ENCODE measurements at places on chromosomes 7 and 10. TPM values are rescaled to one million over a fixed set of nuclear protein-coding genes. Genes with fewer than 3 reads are reported as not detected.
A peak's percentile ranks its signal among the peaks of the same experiment; 100 is the strongest.

DNA sequence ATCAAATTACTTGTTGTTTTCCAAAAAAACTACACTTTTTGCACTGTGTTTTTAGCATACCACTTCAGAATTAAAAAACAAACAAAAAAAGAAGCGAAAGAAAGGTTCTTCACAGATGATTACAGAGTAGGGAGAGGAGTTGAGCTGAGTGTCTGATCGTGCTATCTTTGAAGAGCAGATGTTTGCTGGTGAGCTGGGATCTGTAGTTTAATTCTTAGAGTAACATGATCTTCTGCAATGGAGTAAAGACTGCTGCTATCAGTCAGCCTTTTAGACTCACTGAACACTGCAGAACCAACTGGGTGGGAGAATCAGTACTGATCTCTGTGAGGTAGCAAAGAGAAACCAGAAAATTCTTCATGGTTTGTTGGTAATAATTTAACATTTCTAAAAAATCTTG is 1197.8 kb upstream of the SORCS1 start:
- DNase-seq = no peak

DNA sequence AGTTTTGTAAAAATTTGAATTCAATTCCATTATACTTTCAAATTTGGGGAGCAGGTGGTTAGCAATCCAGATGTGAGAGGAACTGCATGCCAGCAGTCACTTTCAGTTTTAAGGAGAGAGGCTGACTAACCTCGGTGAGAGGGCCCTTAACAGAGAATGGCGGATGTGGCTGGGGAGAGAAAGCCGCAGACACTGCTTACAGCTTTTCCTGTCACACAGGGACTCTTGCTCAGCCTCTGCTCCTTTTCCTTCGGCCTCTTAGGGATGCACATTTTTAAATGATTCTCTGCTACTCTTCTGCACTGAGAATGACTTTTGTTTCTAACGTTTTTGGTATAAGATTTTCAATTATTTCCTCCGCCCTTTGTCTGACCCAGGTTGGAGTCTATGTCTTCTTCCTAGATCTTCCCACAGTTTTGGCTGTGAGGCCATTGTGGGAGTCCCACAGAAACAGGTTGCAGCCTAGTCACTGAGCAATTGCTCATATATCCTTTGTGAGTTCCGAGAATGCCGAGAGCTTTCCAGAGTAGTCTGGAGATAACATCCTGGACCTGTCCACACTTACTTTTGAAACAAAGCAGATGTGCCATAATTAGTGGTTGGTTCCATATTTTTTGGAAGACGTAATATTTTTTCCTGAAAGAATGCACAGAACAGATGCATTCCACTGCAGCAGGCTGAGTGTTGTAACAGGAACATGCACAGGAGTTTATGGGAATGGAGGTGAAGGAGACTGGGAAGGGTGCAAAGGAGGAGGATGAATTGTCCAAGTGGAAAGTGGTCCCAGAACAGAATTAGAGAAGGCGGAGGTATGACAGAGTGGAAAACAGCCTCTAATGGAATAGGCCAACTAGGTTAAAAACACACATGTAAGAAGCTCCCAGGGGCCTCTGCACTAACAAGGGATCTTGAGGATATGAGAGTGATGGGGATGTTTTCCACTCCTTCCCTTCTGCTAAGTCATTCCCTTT is 168.0 kb upstream of the ZNF32 start:
- no peak for DNase-seq

Gene TBC1D12
- 3.2 TPM for polyA plus RNA-seq

DNA sequence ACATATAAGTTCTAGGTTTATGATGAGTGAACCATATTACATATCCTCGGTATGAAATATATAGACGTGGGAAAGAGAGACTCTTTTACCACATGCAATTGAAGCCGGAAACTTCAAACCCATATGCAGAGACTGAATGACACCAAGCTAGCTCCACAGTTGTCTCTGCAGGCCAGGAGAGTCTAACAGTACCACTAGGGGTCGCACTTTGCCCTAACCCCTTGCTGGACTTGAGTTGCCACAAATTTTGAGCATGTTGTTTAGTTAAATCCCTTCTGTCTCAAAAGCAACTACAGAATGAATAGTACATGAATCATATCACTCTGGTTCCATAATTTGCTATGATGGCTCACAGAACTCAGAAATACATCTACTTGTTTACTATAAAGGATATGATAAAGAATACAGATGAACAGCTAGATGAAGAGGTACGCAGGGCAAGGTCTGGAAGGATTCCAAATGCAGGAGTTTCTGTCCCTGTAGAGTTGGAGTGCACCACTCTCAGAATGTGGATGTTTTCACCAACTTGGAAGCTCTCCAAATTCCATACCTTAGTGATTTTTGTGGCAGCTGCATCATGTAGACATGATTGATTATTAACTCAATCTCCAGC is 112.4 kb upstream of the YAE1 start:
- peak; percentile 66 for DNase-seq

DNA sequence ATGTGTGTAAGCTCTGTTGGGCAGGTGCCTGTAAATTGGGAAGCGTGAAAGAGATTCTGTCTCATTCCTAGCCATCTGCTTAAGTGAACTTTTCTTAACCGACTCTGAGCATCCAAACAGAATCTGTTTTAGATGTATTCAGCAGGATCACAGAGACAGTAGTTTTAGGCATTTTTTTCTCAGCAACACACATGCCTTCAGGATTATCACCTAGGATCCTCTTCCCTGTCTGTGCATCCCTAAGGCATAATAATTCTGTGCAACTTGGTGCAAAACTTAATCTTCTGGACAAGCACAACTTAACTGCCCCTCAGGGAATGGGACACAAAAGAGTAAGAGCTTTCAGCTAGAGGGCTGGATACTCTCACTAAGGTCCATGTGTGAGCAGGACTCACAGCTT is 284.8 kb downstream of the C7orf25 start:
- DNase-seq = no peak

DNA sequence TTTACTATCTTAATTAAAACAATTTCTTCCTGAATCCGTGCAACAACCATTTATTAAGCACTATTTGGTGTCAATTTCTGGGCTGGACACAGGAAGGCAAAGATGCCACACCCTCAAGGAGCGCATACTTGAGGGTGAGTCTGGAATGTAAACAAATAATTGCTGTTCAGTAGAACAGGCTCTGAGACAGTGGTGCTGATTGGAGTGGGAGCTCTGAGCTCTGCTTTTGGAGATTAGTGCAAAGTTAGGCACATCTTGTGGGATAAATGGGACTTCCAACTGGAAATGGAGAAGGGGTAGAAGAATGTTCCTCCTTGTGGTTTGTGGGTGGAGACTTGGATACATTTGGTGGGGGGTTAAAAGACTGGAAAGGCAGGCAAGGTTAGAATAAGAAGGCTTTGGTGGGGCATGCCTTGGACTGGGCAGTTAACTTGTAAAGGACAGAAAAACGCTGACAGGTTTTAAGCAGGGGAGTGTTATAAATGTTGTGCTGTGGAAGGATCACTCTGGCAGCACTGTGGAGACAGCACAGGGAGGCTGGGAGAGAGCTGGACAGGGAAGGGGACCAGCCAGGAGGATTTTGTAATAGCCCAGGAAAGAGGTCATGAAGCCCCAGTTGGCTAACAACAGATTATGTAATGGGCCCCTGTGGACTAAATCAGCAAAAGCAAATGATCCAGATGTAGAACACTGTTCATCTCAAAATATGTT is 80.7 kb downstream of the ZNF365 start:
- DNase-seq = no peak

GRCh38 chr10:89213191-89213808 is 6.2 kb upstream of the CH25H start:
- DNase-seq = peak; percentile 63

Gene FAM20C
- polyA plus RNA-seq = 14.2 TPM

Gene ANKRD7
- polyA plus RNA-seq = not detected

Gene IFIT3
- polyA plus RNA-seq = 0.91 TPM

Gene FRA10AC1
- 3.0 TPM for polyA plus RNA-seq

Gene AGR2
- polyA plus RNA-seq = not detected

DNA sequence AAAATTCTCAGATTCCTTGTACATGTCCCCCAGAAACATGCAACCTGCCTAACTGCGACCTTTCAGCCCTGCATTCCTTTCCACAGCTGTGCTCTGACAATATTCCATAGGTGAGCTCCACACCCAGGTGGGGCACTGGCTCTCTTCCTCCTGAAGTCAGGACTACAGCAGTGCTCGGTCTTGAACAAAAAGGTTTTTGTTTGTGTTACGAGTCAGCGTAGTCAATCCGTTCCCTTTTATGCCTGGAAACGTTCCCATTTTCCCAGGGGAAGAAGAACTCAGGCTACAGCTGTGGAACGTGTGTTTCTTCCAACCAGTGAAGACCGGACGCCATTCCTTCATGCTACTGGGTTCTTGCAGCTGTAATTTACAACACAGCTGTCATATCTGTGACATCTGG is 52.4 kb upstream of the PFKP start:
- no peak for DNase-seq

GRCh38 chr10:6194311-6194710 is 8.4 kb upstream of the PFKFB3 start:
- no peak for DNase-seq

Gene NACAD
- polyA plus RNA-seq = 1.5 TPM

Gene TRIM74
- polyA plus RNA-seq = 0.07 TPM

DNA sequence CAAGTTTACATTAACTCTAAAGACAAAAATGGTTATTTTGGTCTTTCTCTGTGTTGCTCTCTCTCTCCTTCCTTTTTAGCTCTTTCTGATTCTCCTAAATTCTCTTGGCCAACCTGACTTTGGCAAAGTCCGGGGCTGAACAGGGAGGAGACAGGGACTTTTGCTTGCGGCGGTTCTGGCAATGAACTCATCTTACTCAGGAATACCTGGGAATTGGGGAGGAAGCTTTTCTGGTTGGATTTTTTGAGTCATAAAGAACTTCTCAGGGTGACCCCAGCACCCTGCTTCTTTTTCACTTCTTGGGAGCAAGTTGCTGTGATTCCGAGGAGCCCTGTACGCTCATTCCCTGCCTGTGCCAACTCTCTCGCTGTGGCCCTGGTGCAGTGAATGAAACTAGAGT is 16.0 kb downstream of the GATA3 start:
- no peak for DNase-seq

GRCh38 chr7:139679731-139680594 is 97.8 kb downstream of the HIPK2 start:
- DNase-seq = peak; percentile 77

GRCh38 chr7:4561795-4562194 is 120.3 kb upstream of the FOXK1 start:
- DNase-seq = no peak

Gene FAM25G
- polyA plus RNA-seq = not detected

DNA sequence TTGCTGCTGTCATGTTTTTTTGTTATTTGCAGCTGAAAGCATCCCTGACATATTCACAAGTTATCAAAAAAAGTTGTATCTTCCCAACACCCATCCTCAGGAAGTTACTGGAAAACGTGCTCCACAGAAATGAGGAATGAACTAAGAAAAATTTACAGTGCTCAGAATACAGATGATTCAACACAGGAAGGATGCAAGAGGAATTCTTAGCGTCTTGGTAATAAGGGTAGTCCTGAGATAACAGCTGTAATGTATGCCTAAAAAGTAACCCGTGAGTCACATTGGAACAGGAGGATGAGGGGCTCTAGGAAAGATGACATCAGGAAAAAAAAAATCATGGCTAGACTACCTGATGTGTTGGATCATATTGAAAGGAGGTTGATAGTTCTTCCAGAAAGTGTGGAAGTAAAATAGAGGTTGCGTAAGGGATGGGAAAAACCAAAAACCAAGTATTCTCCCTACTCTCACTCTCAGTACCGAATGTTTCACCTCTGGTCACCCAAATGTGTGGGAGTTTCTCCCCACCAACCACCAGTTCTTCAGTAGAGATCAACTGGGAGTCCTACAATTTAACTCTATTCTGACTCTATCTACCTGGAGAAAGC is 3.9 kb downstream of the ADAM12 start:
- no peak for DNase-seq

- DNase-seq = no peak
Observed at GRCh38 chr10:88781206-88781605, 21.3 kb upstream of the LIPM start.

DNA sequence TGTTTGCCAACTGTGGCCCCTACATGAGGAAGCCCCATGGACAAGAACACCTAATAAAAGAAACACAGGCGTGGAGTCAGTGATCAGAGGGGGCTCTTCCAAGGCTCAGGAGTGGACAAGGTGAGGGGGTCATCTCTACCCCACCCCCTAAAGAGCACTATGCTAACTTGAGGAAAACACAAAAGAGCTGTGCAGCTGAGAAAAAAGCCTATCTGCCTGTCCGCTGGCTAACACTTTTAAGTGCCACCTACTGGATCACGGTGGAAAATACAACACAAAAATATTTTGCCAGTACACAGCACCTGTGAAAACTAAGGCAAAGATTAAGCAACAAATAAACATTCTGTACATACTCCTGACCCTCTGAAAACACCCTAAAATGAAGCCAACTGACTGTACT is 53.1 kb upstream of the COBL start:
- no peak for DNase-seq

DNA sequence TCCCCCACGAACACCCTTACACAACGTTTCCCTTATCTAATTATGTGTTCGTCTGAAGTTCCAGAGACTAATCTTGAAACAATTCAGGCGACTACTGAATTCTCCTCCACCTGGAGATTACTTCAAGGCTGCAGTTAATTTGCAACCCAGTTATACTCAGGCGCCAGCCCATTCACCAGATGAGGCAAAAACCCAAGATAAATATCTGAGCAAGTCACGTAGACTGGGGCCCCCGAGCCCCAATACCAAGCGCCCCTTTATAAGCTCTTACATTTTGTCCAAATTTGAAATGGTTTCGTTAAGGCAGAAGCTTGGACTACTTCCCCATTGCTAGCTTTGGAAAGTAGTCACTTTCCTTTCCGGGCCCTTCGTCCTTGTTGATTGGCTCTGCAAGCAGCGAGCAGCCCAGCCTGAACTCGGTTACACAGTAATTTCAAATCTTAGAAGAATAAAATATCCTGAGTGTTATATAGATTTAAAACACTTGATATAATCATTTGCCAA is 1.2 kb downstream of the TPK1 start:
- DNase-seq = no peak

DNA sequence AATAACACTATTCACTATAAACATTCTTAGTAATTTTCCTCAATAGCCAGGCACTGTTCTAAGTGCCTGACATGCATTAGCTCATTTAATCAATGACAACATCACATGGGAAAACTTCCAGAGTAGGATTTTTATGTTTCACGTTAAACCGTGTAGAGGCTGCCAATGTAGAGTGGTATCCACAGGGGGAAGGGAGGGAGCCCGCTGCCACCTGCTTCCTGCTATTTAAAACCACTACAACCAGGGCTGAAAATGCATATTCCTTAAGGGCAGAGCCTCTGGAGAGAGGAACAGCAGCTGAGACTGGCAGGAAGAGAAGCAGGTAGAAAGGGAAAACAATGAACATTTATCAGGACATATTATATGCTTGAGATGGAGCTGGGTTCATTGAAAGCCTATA is 684.3 kb upstream of the AUTS2 start:
- no peak for DNase-seq

GRCh38 chr7:36639826-36640225 is 84.5 kb downstream of the AOAH start:
- DNase-seq = no peak

- DNase-seq = no peak
Observed at GRCh38 chr10:28495084-28495483, 37.8 kb upstream of the WAC start.

GRCh38 chr7:90645784-90646183 is 49.7 kb downstream of the CDK14 start:
- no peak for DNase-seq

Gene AQP1
- polyA plus RNA-seq = 10.5 TPM

GRCh38 chr7:30851651-30852307 is 59.9 kb upstream of the AQP1 start:
- peak; percentile 29 for DNase-seq

- DNase-seq = no peak
Observed at GRCh38 chr10:83515001-83515400, 624.3 kb upstream of the GHITM start.

Measured in endothelial cell of umbilical vein (primary cell).